ENCODE measurements at places on chromosomes 2 and 18.

GRCh38 chr2:202141329-202141947 is 68.4 kb downstream of the KIAA2012 start:
- no peak for DNase-seq

DNA sequence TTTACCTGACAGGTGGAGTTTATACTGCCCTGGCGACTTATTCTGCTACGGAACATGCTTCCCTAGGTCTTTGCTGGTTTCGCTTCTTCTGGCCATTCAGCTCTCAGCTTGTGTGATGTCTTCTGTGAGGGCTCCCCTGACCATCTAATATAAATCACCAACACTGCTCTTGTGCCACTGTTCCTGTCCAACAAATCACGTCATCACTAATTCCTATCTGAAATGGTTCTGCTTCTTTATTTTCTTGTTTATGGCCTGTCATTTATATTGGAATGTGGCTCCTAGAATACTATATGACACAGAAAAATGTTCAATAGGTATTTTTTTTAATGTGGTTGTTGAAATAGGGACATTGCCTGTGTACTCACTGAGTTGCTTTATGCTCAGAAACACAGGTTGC is 171.5 kb downstream of the CD8B2 start:
- no peak for DNase-seq

DNA sequence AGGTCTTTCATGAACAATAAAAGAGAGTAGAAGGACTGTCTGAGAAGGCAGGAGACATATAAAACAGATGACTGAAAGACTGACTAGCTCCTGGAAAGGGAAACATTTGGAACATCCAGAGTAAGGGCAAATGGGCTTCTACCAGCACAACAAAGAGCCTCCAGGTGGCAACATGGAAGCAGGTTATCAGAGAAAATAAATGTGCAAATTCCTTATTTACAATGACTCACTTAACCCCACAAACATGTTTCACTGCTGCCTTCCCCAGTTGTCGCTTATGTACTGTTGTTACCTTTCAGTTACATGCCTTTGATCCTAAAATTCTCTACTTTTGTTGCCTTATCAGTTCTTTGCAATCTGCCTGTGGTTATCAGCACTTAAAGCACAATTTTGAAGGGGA is 117.0 kb downstream of the HIBCH start:
- peak; percentile 53 for DNase-seq

DNA sequence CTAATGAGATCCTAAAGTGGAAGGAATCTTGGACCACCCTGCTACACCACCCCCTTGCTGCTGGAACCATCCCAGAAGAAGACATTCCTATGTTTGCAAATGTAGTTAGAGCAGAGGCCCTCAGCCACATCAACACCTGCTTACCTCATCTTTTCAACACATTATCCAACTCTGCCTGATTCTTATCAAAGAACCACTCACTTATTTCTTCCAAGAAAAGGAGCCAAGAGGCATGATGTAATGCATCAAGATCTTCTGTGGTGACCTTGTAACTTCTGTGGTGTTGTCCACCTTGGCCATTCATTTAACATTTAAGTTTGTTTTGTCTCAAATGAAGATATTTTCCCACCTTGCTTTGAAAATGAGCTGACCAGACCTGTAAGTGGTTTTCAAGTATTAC is 338.1 kb downstream of the CTNNA2 start:
- DNase-seq = no peak

GRCh38 chr18:49716035-49716434 is 97.3 kb downstream of the ACAA2 start:
- DNase-seq = no peak

GRCh38 chr2:157304811-157305722 is 20.6 kb downstream of the ERMN start:
- peak; percentile 42 for DNase-seq

GRCh38 chr2:96197546-96198255 is 10.9 kb downstream of the STARD7 start:
- DNase-seq = peak; percentile 12

DNA sequence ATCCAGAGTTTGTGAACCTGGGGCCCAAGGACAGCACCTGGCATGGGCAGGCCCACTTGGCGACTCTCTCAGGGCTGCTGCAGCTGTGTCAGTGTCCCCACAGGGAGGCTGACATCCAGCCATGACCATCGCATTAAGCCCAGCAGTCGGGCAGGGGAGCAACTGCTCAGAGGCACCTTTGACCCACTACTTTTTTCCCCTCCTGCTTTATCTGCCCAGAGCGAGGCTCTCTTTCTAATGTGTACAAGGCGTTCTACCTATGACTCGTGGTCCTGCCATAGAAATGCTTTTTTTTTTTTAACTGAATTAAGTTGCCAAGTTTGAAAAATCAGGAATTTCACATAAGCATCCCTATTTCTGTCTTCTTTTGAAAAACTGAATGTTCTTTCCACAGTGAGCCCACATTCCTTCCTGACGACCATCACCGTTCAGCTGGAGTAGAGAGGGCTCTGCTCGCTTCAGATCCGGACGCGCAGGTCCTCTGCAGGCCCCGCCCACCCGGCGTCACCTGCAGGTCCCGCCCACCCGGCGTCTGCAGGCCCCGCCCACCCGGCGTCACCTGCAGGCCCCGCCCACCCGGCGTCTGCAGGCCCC is 403 bp upstream of the CLUL1 start:
- DNase-seq = peak; percentile 61

DNA sequence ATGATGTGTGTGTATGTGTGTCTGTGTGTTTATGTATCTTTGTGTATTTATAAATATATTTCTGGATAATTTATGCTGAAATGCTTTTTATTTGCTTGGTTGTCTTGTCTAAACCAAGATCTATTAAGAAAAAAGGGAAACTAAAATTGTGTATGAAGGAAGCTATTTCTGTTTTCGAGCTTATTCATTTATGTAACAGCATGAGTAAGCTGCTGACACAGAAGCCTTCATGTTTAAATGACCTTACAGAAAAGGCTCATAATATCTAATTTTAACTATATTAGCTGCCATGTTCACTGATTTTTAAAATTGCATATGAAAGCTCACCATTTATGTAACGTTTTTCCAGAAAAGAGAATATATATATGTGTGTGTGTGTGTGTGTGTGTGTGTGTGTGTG is 392.8 kb downstream of the PTH2R start:
- DNase-seq = no peak

All from PC-3 (cell line).